ENCODE measurements at places on chromosomes 11 and 22.

GRCh38 chr11:10891151-10891720 is 33.4 kb upstream of the ZBED5 start:
- no peak for DNase-seq

GRCh38 chr11:45423475-45424120 is 137.5 kb upstream of the SYT13 start:
- DNase-seq = no peak

DNA sequence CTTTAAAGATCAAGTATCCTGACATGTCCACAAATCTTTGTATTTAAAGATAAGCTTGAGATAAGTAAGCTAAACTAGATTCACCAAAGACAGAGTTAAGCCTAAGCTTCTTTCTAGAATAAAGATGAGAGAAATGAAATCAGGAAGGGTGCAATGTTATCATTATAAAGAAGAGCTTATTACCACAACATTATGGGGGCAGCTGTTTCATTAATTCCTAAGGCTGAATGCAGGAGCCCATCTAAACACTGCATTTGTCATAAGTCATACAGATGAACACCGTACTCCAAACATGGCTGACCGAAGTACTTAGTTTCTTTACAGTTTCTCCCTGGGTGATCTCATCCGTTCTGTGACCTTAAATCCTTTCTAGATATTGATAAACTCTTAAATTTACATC is 16.3 kb downstream of the FDX1 start:
- no peak for DNase-seq

DNA sequence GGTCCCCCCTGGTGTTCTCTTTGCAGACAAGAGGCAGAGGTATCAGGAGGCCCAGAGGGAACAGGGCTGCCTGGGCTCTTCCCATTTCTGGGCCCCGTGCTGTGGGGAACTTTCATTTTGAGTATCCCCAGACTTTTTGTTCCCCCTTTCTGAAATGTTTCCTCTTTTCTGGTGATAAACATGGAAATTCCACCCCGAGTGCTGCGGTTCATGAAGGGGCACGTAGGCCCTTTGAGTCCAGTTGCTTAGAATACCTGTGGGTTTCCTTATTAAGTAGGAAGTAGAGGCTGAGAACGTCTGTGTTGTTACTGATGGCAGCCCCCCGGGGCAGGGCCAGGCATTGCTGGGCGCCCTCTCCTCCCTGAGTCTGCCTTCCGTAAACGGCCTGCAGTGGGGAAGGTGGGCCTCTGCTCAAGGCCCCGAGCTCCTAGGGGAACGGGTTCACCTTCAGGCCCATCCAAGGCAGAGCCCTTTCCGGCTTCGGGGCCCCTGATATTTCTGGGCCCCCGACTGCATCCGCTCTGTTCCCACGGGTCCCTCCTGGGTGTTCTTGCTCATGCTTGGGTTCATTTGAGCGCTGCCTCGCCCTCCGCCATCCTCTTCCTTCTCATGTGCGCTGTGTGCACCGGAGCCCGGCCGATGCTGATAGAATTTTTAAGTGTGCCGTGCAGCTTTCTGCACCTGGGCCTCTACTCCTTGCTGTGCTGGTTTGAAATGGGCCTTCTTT is 12.0 kb downstream of the TBC1D22A start:
- DNase-seq = no peak

DNA sequence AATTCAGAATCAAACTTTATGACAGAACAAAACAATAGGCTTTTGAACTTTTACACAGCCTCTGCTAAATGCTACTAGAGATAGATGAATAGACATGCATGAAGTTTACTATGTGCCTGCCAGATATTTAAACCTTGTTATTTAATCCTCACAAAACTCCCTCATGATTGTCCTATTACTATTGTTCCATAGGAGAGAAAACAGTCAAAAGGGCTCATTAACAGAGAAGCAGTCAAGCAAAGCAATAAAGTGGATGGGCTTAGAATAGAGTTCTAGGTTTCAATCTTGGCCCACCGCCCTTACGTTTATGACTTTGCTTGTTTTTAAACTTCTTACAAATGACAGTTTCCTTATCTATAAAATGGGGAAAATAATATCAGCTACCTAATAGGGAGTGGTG is 12.9 kb downstream of the CWC15 start:
- DNase-seq = no peak

GRCh38 chr22:43526117-43526655 is 114.4 kb downstream of the MPPED1 start:
- no peak for DNase-seq

DNA sequence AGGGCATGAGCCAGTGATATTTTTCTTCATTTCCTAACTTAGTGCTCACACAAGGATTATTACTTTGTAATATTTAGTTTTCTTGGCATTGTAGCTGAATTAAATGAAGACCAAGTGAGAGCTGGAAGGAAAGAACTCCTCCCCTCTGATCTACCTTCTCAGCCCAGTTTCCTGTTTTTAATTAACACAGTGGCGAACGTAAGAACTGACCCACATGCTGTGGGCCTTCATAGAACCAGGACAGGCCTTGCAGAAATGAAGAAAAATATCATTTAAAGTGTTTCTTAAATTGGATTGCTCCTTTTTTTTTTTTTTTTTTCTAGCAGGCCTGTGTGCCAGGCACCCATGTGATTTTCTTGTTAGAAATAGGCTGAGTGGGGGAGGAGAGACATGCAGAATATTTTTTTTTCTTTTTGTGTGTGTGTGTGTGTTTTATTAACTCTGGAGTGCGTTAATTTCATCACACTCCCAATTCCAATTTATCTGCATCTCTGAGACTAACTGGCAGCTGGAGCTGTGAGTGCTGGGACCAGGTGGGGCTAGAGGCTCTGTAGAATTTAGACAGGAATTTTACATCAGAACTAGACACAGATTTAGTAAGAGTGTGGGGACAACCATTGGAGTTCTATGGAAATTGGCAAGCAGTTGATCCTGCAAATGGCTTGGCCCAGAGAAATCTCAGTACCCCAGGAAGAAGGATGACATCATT is 320.5 kb downstream of the DDX10 start:
- DNase-seq = no peak

GRCh38 chr11:37171451-37171850 is 573.4 kb upstream of the RAG2 start:
- DNase-seq = peak; percentile 5

- DNase-seq = no peak
Measured at GRCh38 chr11:72618803-72619202, 55.4 kb downstream of the PDE2A start.

GRCh38 chr11:28284196-28284595 is 176.0 kb downstream of the METTL15 start:
- DNase-seq = no peak

- peak; percentile 96 for DNase-seq
Measured at GRCh38 chr11:34825670-34826383, 90.4 kb downstream of the APIP start.

DNA sequence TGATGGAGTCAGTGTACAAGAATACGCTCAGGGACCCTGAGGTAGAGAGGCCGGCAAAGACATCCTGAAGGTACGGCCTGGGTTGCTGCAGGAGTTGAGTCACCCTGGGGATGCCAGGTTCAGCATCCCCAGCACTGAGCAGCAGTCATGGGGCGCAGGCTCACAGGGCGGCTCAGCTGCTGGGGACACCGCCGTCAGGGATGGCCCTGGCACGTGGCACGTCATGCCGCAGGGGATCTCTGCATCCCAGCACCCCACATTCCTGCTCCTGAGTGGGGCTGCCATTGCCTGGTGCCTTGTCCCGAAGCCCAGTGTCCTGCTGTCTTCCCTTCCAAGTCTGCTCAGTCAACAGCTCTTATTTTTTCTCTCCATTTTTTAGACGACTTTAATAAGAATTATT is 168.7 kb upstream of the NTM start:
- no peak for DNase-seq

DNA sequence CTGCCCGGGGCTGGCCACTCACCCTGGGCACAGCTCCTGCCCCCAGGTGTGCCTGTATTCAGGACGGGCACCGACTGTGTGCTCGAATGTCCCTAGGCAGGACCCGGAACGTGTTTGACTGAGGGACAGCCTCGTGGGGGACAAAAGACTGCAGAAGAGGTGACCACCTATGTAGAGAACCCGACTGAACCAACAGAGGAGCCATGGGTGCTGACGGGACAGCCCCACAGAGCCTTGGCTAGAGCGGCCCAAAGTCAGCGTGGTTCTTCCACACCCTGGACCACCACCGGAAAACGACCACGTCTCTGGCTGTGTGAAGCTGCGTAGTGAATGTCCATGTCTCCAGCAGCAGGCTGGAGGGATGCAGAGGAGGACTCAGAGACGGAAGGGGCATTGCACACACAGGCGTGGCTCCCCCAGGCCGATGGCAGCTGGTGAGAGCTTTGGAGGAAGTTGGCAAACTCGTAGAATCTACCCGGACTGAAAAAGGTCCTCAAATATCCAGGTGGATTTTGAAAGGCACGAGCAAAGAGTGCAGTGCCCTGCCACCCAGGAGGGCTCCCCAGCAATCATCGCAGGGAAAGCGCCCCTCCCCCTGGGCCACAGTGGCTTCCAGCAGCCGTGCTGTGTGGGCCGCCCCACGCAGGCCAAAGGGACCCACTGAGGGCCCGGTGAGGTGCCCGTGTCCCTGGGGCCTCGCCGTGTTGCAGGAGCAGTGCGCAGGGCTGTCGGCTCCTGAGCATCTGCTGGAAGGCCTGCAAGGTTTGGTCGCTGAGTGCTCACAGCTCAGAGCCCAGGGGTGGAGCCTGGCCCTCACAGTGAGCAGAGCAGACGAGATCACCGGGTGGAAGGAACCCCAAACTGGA is 17.5 kb upstream of the MUC5B start:
- DNase-seq = no peak

DNA sequence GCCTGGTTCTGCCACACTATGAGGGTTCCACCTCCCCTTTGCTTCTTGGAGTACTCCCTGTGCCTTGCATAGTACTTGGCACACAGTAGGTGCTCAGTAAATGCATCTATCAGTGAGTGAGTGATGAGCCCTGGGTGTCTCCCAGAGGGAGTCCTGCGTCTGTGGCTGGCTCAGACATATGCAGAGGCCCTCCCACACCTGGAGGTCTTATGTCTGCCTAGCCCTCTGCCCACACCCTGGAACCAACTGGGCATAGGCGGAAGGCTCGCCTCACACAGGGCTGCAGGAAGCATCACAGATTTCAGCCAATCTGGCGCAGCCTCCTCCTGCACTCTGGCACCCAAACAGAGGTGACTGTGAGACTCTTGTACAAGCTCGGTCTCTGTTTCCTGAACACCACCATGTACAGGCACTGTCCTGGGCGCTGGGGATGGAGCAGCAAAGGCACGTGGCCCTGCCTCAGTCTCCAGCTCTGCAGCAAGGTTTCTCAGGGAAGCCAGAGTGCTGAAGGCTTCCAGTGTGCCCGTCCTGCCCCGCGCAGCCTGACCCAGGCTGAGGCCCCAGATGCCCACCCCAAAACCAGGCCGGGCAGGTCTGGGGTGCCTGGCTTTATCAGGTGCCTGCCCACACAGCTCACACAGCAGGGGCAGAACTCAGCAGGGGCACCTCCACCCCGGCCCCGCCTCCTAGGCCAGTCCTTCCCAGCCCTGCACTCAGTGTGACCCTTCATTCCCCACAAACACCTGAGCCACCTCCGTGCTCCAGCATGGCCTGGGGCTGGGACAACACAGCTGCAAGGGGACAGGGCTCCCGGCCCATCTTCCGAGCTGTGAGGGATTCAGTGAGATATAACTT is 26.7 kb downstream of the FLRT1 start:
- no peak for DNase-seq

DNA sequence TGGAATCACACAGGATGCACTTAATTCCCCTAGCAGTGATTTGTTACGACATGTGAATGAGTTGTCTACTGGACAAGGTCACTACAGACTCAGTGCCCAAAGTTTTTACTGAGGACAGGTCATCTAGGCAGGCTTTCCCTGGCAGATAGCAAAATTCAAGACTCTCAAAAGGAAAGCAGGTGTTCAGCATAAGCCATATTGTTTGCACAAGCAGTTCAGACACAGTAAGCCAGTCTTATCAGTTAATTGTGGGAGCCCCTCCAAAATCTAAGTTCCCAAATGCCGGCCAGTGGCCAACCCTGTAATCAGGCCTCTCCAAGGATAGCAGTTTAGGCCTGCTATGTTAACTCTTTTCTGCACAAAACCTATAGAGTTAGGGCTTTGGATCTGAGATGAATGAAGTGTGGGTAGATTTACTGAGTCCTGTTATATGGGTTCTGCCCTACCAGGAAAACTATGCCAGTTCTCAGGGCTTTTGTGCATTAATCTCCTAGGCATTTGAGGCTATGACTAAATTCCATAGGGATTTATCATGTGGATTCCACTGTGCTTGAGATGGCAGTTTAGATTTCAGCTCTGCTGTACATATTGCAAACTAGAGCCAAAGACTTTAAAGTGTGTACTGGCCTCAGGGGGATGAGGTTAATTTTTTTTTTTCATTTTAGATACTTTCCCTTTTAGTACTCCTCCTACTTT is 4.8 kb upstream of the ARHGEF12 start:
- DNase-seq = peak; percentile 83

DNA sequence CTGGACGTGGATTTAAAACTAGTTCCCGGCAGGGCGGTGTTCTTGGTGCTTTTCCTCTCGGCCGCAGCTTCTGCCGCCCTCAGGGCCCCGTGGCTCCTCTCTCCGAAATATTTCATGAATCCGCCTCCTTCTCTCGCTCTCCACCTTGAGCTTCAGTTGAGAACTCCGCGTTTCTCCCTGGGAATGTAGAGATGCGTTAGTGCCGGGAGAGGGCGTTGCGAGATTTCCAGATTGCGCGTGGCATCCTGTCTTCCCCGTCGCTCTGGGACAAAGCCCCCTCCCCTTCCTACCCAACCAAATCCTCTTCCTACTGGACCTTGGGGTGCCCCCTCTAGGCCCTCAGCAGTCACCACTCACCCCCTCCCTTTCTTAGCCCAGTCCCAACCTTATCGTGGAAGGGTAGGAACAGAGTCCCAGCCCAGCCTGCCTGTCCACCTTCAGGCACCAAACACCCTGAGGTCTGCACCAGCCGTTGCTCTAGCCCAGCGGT is 15.5 kb upstream of the RAC2 start:
- DNase-seq = no peak

DNA sequence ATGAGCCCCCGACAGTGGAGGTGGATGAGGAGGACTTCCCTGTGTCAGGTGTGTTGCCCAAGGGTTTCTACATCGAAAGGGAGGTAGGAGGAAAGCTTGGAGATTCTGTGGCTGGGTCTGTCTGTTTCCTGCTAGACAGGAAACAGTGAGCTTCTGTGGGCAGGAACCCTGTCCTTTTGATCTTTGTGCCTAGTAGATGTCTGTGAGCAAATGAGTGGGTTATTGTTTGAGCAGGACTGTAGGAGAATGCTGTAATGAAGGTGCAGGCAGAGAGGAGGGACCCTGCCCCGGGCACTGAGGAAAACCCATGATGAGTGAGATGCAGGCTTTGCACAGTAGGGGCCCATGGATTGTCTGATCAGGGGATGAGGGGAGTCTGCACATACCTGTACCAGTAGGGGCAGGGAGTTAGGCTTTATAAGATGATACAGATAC is 14.0 kb downstream of the USP35 start:
- peak; percentile 46 for DNase-seq

GRCh38 chr11:125157953-125158680 is 6.4 kb upstream of the PKNOX2 start:
- no peak for DNase-seq

- DNase-seq = no peak
Measured at GRCh38 chr22:49297286-49297870, 530.3 kb downstream of the BRD1 start.

- DNase-seq = no peak
Measured at GRCh38 chr22:31768422-31769059, 14.7 kb downstream of the DEPDC5 start.

Measured in SW480 (cell line).